ENCODE measurements at places on chromosomes 16 and 17. TPM values are rescaled to one million over a fixed set of nuclear protein-coding genes. Genes with fewer than 3 reads are reported as not detected.

The ENPP7 gene
- not detected for total RNA-seq

The CNTD1 gene
- total RNA-seq: 0.23 TPM

The SLC16A6 gene
- 2.8 TPM for total RNA-seq

The SOCS1 gene
- total RNA-seq: 75.7 TPM

The MAP2K3 gene
- total RNA-seq: 151 TPM

The GPR142 gene
- total RNA-seq: not detected

The PRSS36 gene
- 0.18 TPM for total RNA-seq

The MSRB1 gene
- 18.1 TPM for total RNA-seq

The SLC12A4 gene
- 32.5 TPM for total RNA-seq

The GCGR gene
- not detected for total RNA-seq

The SCNN1B gene
- total RNA-seq: not detected

The WDR90 gene
- total RNA-seq: 89.6 TPM

The KRT9 gene
- not detected for total RNA-seq

The LITAFD gene
- total RNA-seq: not detected

The FOXL1 gene
- total RNA-seq: not detected

The PLCG2 gene
- 13.7 TPM for total RNA-seq

The CDK5RAP3 gene
- total RNA-seq: 171 TPM

The GUCY2D gene
- not detected for total RNA-seq

The SHBG gene
- not detected for total RNA-seq

The ADAP2 gene
- 1.5 TPM for total RNA-seq

The ZFP90 gene
- 32.6 TPM for total RNA-seq

The SLC6A4 gene
- not detected for total RNA-seq

The HOXB1 gene
- total RNA-seq: not detected

The CES5A gene
- not detected for total RNA-seq

The IL21R gene
- total RNA-seq: 95.6 TPM

The TLCD1 gene
- total RNA-seq: 6.5 TPM

The C16orf96 gene
- total RNA-seq: 0.16 TPM

Data from activated CD8-positive, alpha-beta T cell treated with anti-CD3 and anti-CD28 coated beads for 36 hours (primary cell).